ENCODE measurements at places on chromosomes 5 and 9. TPM values are rescaled to one million over a fixed set of nuclear protein-coding genes. Genes with fewer than 3 reads are reported as not detected.

DNA sequence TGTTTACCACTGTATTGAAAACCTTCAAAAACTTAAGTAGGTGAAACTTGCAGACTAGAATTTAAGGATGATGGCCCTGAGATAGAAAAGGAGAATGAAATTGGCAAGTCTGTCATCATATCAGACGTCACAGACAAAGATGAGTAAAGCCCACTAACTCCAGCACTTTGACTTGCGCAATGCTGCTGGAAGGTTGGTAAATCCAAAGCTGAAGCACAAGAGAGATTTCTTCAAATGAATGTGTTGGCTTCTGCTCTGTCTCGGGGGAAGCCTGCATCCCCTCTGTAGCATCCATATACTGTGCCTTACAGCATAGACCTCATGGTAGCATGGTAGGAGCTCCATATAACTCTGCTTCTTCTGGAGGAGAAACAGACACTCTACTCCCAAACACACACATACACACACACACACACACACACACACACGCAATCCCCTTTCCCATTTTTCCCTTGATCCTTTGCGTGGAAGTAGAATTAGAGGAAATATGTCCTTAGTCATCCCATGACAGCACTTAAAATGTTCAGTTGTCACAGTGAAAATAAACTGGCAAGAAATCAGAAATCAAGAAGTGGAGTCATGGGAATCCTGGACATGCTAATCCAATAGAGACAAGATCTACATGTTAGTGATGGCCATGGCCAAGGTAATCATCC, 241.5 kb downstream of the NR3C1 start:
- DNase-seq: no peak

DNA sequence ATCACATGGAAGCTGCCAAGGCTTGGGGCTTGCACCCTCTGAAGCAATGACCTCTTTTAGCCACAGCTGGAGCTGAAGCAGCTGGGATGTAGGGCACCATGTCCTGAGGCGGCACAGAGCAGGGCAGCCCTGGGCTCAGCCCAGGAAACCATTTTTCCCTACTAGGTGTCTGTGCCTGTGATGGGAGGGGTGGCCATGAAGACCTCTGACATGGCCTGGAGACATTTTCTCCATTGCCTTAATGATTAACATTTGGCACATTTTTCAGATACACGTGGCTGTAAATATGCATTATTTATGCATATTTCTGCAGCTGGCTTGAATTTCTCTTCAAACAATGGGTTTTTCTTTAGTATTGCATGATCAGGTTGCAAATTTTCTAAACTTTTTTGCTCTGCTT, 81.7 kb downstream of the OSMR start:
- no peak for DNase-seq

- DNase-seq: no peak
These were observed 119.9 kb downstream of the FOXD1 start for GRCh38 chr5:73328640-73329039.

- no peak for DNase-seq
These were observed 64.0 kb downstream of the ERCC6L2 start for GRCh38 chr9:95939472-95939871.

- no peak for DNase-seq
These were observed 1000.0 kb downstream of the PTPRD start for GRCh38 chr9:9612755-9613154.

DNA sequence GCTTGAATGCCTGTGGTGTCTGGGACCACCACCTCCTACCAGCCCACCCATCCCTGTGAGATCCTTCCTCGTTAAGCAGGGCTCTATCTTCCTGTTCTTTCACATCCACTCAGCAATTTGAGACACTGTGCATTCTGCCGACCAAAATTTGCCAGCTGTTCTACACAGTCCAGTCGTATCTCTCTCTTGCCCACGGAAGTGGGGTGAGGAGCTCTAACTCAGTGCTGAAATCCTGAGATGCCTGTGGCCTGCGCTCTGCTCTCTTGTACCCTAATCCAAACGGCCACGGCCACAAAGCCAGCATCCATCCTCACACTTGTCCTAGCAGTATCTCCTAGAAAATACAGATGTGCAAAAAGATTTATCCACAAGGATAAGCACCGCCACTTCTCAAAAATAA, 97.9 kb downstream of the MVB12B start:
- no peak for DNase-seq

DNA sequence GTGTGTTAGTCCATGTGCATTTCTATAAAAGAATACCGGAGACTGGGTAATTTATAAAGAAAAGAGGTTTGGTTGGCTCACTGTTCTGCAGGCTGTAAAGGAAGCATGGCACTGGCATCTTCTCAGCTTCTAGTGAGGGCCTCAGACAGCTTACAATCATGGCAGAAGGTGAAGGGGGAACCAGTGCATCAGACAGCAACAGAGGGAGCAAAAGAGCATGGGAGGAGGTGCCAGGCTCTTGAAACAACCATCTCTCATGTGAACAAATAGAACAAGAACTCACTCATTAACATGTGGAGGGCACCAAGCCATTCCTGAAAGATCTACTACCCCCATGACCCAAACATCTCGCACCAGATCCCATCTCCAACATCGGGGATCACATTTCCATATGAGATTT, 89.2 kb upstream of the IL33 start:
- no peak for DNase-seq

- no peak for DNase-seq
These were observed 5.3 kb upstream of the ACSL6 start for GRCh38 chr5:132016721-132017250.

DNA sequence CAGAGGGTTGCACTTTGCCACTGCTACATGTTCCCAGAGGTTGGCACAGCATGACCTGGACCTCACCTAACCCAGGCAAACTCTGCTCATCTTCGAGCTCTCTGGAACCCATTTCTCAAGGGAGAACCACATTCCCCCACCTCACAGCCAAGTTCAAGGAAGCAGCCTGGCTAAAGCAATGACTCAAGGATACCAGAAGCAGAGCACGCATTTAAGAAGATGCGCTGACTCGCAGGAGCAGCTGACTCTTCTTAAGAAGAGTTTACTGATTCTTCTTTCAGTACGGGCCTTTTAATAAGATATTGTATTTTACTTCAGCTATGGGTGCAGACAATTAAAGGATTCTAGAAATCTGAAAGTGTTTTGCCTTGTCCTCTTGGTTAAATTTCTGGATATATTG, 4.1 kb upstream of the SEMA5A start:
- no peak for DNase-seq

DNA sequence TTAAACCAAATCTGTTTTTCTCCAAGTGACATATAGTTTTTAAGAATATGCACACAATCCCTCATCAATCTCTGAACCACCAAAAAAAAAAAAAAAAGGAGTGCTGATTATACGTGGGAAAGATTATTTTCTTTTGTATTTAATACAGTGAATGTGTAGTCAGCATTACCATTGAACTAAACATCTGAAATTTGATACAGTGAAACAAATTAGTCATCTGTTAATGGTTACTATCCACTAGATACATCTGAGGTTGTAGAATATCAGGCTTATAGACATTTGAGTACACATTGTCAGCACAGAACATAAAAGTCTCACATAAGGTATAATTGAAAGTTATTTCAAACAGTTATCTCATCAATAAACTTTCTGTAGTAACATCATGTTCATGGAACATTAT, 87.0 kb downstream of the SLF1 start:
- DNase-seq: no peak

DNA sequence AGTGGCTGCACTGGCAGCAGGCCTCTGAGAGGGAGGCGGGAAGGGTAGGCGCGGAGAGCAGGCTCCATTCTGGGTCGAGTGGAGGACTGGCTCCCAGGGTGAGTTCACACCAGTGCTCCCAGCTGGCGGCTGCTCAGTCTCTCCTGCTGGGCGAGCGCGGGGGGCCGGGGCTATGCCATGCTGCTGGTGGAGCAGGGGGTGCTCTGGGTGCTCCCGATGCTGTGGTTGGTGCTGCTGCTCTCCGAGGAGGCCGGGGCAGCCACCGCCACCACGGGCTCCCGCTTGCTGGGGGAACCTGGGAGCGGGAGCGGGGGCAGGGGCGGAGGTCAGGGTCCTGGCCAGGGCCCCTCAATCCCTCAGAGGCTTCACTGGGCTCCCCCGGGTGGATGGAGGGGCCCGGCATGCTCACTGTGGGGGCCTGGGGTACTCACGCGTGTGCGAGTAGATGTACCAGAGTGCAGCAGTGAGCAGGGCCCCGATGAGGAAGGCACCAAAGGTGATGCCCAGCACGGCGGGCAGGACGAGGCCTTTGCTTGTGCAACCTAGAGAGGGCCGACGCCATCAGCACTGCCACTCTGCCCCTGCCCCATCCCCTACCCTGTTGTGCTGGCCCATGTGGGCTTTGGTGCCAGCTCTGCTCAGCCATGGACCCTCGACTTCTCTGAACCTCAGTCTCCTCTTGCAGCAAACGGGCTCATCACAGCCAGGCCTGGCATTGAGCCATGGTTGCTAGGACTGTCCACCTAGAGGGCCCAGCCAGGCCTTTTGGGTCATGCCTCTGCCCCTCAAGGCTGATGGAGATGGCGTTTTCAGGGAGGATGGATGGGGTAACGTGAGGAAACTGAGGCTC, 13.1 kb downstream of the FPGS start:
- DNase-seq: no peak

Gene HSPA5
- 170 TPM for total RNA-seq

Gene FAM169A
- 2.9 TPM for total RNA-seq

Gene SYNPO
- 40.9 TPM for total RNA-seq

Gene TMEM250
- total RNA-seq: 21.3 TPM

- DNase-seq: no peak
These were observed 816.0 kb upstream of the CDH9 start for GRCh38 chr5:27854243-27854852.

DNA sequence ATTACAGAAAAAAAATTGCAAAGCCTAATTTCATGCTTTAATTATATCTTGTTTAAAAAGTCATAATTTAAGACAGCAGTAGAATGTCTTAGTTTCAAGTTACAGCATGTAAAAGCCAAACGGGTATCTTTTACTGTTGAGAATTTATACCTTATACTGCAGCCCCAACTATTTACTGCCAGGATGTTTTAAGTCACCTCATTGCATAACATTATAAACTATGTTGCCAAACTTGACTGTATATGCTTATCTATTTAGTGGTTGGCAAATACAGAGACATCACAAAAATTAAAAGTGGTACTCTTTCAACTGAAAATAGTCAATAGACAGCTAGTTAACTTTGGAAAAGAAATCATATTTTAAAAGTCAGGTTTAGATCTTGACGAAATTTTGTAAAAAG, 119.5 kb downstream of the EDIL3 start:
- no peak for DNase-seq

Gene GRXCR2
- not detected for total RNA-seq

Gene SLC22A4
- total RNA-seq: not detected

Gene DAB2
- 39.4 TPM for total RNA-seq

DNA sequence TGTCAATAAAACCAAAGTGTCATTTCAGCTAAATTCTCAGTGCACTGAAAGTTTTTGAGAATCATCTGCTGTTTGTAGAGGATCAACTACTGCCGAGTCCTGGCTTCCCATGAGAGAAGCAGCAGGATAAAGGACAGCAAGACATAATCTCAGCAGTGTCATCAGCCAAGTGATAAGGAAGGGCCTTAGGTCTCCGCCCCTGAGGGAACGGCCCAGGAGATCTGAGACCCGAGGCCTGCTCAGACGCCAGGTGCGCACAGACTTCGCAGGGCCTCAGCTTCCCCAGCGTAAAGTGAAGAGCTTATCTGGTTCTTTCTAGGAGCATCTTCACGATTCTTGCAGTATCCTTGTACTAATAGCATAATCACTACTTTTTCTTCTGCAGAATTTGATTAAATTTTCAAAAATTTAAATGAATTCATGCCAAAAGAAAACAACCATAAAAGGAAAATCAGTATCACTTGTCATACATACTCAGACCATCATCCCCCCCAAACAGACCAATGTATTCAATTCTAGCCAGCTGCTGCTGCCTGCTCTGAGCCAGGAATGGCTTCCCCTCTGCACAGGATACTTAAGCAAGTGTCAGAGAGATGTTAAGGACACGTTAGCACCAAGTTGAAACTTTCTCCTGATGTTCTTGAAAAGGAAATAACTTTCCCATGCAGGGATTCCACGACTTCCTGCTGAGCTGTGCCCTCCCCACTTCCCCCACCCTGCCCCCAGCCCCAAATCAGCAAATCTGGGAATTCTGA, 2.2 kb downstream of the GFPT2 start:
- DNase-seq: no peak

Gene TAF11L5
- not detected for total RNA-seq

Gene OR1J2
- total RNA-seq: not detected

DNA sequence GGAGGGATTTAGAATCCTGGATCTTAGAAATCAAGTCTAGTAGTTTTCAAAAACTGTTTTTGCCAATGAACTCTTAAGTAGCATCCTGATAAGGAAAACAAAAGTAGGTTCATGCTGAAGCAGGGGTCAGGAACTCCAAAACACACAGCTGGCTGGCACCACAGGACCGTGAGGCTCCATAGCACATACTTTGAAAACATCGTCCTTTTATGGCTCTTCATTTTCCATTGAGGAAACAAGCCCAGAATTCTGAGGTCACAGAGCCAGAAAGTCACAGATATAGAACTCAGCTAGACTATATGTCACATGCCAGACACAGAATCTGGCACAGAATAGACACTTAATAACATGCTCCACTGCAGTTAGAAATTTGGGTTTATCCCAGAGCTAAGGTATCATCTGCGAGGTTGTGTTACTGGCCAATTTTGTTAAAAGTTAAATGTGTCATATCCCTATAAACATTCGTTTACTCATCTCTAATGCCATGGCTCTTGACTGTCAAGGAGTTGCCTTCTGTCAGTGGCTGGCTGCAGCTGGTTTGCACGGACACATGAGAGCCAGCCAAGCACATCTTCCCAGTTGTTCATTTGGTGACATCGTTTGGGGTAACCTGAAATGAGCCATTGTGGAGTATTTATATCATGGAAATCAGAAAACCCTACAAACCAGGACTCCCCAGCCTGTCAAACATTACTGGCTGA, 58.8 kb downstream of the FAM78A start:
- DNase-seq: no peak

GRCh38 chr9:131530920-131531832, at the start of gene UCK1:
UCK1 (minus strand) TSS chr9:131531263; CDS start chr9:131531174, 89 bp downstream.
- peak; percentile 80 for DNase-seq

DNA sequence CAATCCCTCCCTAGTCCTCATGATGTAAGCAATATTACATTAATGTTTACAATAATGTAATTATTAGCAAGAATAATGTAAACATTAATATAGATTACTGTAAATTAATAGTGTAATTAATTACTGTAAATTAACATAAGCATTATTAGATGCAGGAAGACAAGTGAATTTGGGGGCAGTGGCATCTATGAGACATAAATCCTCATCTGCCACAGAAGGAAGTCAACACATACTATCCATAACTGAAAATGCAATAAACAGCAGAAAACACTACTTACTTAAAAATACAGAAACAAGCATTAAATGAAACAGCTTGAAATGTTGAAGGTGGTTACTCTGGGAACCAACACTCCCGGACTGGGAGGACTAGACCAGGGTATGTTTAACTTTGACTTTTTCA, 685 bp upstream of the NIPSNAP3A start:
- DNase-seq: no peak

Gene PCDHGA8
- 10.2 TPM for total RNA-seq

Data from body of pancreas (tissue), 4 donors.